CD4-positive, alpha-beta T cell treated with Interleukin-17A for 4 hours (primary cell): ENCODE measurements at places on chromosomes 5 and 9.

DNA sequence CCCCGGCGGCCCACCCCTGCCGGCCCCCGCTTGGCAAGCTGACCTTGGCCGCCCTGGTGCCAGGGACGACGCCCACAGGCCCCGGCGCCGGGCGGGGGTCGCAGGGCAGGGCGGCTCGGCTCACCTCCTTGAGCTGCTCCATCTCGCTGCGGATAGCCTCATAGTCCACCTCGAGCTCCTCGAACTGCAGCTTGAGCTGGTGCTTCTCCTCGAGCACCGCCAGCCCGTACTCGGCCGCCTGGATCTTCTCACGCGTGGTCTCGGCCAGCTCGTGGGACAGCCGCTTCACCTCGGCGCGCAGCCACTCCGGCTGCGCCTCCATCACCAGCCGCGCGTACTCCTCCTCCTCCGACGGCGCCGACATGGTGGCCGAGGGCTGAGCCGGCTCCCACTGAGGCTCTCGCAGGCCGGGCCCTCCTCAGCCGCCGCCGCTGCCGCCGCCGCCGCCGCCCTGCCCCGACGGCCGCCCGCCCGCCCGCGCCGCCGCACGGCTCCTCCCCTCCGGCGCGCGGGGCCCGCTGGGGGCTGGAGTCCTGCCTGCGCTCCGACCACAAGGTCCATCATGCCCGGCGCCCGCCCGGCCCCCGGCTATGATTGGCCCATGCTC, at the start of gene BICD2:
BICD2 (minus strand) TSS at position 453 of the 607 bp plus-strand sequence; CDS start at position 364, 89 bp downstream.
- DNase-seq, result no peak

- no peak for DNase-seq
Measured at GRCh38 chr5:28648108-28648507, 1609.7 kb upstream of the CDH9 start.

DNA sequence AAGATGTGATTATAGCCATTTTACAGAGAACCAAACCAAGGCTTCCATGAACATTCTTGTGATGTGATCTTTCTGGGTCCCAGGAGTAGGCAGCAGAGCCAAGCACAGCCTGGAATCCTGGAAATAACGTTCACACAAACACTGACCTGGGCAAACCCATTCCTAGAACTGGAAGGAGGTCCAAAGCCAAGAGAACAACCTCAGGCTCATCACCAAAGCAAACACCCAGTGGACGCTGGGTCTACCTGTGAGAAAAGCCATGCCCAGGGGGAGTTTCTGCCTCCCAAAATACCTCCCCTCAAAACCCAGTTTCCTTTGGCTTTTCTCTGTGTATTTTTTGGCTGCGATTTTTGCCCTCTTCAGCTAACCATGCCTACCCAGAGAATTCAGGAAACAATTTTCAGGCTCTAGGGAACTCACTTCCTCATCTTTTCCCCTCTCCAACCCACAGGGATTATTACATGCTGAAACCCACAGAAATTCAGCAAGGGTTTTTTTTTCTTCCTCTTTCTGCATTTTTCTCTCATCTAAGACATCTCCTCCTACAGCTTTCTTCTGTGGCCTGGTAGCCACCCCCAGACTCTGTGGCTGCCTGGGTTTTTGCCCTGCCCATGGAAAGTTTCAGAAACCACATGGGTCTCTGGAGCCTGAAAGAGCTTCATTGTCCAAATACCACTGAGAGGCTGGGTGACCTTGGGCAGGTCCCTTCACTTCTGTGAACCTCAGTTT, 75.0 kb downstream of the TNC start:
- no peak for DNase-seq

- no peak for DNase-seq
Measured at GRCh38 chr5:68046445-68046844, 169.1 kb upstream of the PIK3R1 start.

GRCh38 chr9:26244661-26245451, 566.6 kb upstream of the TUSC1 start:
- no peak for DNase-seq

- no peak for DNase-seq
Measured at GRCh38 chr5:107364443-107365319, 306.1 kb downstream of the EFNA5 start.

GRCh38 chr9:132087438-132088030, 7.9 kb upstream of the MED27 start:
- DNase-seq, result no peak

DNA sequence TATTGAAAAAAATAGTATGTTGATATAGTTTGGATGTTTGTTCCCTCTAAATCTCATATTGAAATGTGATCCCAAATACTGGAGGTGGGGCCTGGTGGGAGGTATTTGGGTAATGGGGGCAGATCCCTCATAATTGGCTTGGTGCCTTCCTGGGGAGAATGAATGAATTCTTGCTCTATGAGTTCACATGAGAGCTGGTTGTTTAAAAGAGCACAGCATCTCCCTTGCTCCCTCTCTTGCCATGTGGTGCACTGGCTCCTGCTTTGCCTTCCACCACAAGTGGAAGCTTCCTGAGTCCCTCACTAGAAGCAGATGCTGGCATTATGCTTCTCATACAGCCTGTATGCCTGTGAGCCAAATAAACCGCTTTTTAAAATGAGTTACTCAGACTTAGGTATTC, 154.8 kb downstream of the ADAMTS6 start:
- no peak for DNase-seq

- no peak for DNase-seq
Measured at GRCh38 chr5:17354265-17354664, 136.8 kb downstream of the BASP1 start.

DNA sequence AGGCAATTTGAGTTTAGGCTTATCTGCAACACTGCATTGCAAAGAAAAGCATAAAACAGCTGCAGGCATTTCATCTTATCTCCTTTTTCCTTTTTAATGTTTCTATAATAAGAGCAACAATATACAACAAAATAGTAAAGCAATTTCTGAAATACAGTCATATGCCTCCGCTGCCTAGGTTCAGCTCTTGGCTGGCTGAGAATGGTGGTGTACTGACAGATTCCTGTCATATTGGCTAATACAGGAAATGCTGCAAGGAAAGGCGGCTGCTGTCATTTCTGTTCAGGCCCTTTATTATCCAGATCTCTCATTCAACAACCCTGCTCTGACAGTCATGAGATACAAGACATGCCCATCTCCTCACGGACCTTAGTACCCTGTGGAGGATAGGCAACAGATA, 677.0 kb downstream of the TAF11L14 start:
- DNase-seq, result no peak

DNA sequence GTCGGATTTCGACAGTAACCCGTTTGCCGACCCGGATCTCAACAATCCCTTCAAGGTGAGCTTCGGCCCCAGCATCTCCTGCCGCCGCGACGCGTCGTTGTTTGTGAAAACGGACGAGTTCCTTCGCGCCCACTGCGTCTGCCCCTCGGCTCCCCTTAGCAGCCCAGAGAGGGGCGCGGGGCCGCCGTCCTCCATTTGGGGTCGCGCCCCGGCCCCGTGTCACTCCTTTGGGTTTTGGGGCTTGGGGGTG, 182 bp downstream of the SCAMP1 start:
- no peak for DNase-seq

- no peak for DNase-seq
Measured at GRCh38 chr5:73858776-73859175, 232.8 kb downstream of the ARHGEF28 start.

DNA sequence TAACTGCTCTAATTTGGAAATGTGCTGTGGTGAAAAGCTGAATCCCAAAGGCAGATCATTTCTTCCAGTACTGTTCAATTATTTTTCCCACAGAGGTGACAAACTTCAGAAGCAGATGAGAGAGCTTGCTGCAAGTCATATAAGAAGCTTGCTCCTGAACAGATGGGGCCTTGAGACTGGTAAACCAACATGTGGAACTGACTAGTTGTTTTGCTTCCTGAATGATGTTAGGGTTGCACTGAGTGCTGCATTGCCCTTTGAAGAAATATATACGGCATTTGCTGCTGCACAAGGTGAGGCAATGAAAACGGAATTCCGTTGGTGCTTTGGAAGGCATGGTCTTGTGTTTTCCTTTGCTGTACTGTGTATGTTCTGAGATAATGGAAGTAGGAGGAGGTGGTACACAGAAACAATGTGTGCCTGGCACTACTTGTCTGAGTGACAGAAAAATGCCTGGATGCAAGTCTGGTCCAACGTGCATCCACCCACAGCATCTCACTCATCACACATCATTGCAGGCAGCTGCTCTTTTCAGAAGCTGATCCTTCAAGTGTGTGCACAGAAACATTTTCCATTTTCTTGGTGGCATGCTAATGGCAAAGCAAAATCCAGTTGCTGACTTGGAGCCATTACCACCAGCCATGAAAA, 76.9 kb downstream of the ANKH start:
- DNase-seq, result no peak

GRCh38 chr9:38059233-38059936, 9.6 kb downstream of the SHB start:
- DNase-seq, result no peak

DNA sequence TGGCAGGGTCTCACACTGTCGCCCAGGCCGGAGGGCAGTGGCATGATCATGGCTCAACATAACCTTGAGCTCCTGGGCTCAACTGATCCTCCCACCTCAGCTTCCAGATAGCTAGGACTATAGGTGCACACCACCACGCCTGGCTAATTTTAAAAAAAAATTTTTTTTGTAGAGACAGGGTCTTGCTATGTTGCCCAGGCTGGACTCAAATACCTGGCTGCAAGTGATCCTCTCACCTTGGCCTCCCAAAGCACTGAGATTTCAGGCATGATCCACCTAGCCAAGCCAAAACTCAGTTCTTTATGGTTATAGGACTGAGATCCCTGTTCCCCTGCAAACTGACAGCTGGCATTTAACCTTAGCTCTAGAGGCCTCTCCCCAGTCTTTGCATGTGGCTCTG, 5.3 kb downstream of the LMBRD2 start:
- DNase-seq, result no peak

DNA sequence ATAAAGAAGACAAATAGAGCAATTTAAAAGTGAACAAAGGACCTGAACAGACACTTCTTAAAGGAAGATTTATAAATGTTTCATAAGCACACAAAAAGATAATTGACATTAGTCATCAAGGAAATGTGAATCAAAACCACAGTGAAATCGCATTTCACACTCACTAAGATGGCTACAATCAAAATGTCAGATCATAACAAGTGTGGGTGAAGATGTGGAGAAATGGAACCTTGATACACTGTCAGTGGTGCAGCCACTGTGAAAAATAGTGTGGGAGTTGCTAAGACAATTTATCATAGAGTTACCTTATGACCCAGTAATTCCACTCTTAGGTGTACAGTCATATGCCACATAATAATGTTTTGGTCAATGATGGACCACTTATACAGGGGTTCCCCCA, 54.5 kb upstream of the HTR4 start:
- DNase-seq, result no peak

GRCh38 chr9:101689039-101689438, 49.4 kb downstream of the GRIN3A start:
- DNase-seq, result no peak

DNA sequence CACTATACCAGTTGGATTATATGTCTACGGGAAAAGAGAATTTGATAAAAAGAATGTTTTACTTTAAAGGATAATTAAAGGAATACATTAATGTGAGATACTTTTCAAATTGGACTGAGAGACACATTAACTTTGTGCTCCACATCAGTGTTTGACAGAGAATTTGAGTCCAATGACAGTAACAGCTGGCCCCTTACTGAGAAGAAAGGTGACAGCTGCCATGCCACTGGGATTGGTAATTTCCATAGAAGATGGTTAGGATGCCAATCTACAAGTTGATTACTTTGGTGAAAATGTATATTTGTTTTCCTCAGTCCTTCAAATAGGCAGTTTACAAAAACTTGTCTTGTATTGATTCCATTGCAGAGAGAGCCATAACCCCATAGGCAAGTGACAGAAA, 578.4 kb downstream of the SLCO4C1 start:
- DNase-seq, result no peak

DNA sequence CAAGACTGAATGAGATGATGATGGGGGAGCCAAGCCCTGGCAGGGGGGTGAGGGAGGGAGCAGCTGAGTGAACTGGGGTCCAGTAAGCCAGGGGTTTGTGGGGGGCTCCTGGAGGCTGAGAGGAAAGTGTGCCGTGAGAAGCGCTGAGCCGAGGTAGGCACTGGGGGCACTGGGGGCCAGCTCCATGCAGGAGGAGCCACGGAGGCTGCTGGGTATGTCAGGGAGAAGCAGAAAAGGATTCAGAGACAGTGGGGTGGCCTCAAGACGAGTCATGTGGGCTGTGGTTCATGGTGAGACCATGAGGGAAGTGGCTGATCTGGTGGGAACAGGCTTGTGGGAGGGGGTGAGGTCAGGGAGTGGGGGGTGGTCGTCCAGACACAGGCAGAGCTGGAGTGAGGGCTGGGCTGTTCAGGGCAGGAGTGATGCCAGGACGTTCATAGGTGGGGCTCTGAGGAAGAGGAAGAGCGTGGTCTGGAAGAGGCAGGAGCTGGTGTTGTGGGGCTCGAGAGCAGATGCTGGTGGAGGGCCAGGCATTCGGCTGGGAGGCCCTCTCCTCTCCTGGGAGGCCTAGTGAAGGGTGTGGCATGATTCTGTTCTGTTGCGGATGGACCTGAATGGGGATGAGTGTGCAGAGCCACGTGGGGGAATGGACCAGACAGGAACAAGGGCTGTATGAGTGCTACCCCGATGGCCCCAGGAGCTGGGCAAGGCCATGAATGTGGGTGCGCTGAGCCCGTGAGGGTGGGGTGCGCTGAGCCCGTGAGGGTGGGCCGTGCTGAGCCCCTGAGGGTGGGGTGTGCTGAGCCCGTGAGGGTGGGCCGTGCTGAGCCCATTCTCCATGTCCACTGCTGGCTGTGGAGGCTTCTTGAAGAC, 92.7 kb upstream of the CACNA1B start:
- no peak for DNase-seq

DNA sequence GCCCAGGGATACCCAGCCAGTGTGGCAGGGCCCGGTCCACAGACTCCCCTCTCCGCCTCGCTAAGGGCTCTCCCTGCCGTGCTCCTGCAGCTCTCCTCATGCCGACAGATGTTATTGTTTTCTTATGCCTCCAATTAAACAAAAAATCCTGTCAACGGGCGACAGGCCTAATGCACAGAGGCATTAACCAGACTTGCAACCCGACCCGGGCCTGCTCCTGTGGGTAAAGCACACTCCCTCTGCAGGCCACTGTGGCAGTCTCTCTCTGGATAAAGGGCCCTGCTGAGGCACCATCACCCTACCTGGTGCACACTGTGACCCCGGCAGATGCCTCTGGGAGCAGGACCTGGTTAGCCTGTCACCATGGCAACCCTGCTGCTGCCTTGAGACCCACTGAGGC, 27.5 kb upstream of the HAND1 start:
- DNase-seq, result no peak

- no peak for DNase-seq
Measured at GRCh38 chr9:133733796-133734533, 4.2 kb downstream of the SARDH start.
